ENCODE measurements at places on chromosomes 13 and 19. TPM values are rescaled to one million over a fixed set of nuclear protein-coding genes. Genes with fewer than 3 reads are reported as not detected.

PCDH17 gene
- 4.1 TPM for total RNA-seq

KCTD4 gene
- total RNA-seq = not detected

MEDAG gene
- total RNA-seq = 163 TPM

CALR3 gene
- total RNA-seq = not detected

AMH gene
- 0.92 TPM for total RNA-seq

MBD3L3 gene
- total RNA-seq = not detected

SERTAD3 gene
- total RNA-seq = 19.4 TPM

PSG4 gene
- not detected for total RNA-seq

SKA3 gene
- total RNA-seq = not detected

KLK3 gene
- total RNA-seq = not detected

SLITRK6 gene
- not detected for total RNA-seq

ZNF888 gene
- total RNA-seq = 1.4 TPM

ACP7 gene
- not detected for total RNA-seq

ZNF493 gene
- total RNA-seq = 41.7 TPM

CNN1 gene
- total RNA-seq = 1,224 TPM

NUCB1 gene
- 415 TPM for total RNA-seq

NAPSA gene
- not detected for total RNA-seq

ZNF587 gene
- total RNA-seq = 29.7 TPM

PCSK4 gene
- total RNA-seq = 0.56 TPM

PLEKHF1 gene
- 56.2 TPM for total RNA-seq

PRSS57 gene
- not detected for total RNA-seq

RGS9BP gene
- not detected for total RNA-seq

VMAC gene
- total RNA-seq = 13.3 TPM

CLEC11A gene
- 10.5 TPM for total RNA-seq

FFAR3 gene
- total RNA-seq = not detected
